Stimulated activated naive CD8-positive, alpha-beta T cell treated with anti-CD3 and anti-CD28 coated beads, Interleukin-15, Interleukin-2, amounts not matched to agents 100 U/mL and 50 U/mL, for 24 hours (primary cell): ENCODE measurements at places on chromosomes 3 and 15.

DNA sequence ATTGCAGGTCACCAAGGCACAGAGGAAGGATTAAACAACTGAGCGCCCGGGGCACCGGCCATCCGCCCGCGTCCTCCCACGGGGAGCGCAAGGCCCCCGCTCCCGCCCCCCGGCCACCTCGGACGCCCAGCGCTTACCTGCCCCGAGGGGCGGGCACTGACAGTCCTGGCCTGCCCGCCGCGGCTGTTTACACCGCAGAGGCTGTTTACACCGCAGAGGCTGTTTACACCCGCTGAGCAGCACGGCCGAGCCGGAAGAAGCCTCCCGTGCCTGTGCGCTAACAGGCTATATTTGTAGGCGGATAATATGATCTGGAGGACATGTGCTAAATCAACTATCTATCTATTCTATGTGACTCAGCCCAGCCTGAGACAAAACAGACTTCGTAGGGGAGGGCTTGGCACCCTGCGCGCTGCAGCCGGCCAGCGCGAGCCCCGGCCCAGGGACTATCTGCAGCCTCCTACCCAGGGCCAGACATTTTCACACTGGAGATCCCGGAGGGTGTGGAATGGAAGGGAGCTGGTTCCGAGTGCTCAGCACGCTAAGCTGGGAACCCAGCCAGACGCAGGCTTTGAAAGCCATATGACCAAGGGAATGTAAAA lies at the start of gene LRRC2:
TSS of gene LRRC2 (minus strand) at position 263 of the 602 bp plus-strand sequence. CDS start 14,711 bp downstream, outside the sequence.
- DNase-seq: peak; percentile 20

GRCh38 chr3:177557548-177557947 lies 360.3 kb upstream of the TBL1XR1 start:
- no peak for DNase-seq

- DNase-seq: no peak
Measured at GRCh38 chr3:103818800-103819199, 1384.0 kb downstream of the ZPLD1 start.

- peak; percentile 25 for DNase-seq
Measured at GRCh38 chr3:4584456-4585249, 91.5 kb downstream of the ITPR1 start.

DNA sequence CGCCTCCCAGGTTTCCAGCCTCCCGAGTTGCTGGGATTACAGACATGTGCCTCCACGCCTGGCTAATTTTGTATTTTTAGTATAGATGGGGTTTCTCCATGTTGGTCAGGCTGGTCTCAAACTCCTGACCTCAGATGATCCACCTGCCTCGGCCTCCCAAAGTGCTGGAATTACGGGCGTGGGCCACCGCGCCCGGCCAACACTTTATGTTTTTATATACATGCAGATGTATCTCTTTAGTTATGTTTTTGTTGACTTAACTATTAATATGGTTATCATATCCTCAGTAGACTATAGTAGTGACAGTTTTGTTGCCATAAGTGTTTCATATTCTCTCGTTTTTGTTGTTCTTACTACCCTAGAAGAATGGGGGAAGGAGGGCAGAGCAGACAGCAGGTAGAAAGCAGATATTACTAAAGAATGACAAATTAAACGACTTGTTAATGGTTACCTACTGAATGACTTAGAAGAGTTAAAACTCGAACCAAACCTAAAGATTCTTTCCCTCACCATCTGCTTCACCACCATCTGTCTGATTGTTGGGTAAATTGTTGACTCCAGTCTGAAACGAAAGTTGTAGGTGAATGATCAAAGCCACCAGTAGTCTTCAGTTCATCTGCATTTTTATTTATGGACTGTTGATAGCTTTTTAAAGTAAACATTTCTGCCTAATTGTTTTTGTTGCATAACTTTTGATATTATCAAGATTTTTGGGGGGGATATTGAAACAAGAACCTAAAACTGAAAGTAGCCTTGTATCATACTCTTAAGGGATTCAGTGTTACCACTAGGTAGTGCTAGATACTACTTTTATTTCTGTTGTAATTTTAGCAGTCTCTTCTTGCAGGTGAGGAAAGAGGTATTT lies 89.3 kb downstream of the RASA2 start:
- no peak for DNase-seq

- DNase-seq: peak; percentile 31
Measured at GRCh38 chr3:149813367-149814281, 609 bp downstream of the RNF13 start.

GRCh38 chr3:61820306-61820992 lies 259.1 kb downstream of the PTPRG start:
- no peak for DNase-seq

GRCh38 chr3:138625707-138626365 lies 17.3 kb downstream of the FAIM start:
- DNase-seq: no peak

GRCh38 chr15:95994418-95994817 lies 336.1 kb upstream of the NR2F2 start:
- no peak for DNase-seq

GRCh38 chr15:42411884-42412283 lies 52.6 kb downstream of the CAPN3 start:
- no peak for DNase-seq

- DNase-seq: no peak
Measured at GRCh38 chr3:16995601-16996000, 110.8 kb downstream of the PLCL2 start.

DNA sequence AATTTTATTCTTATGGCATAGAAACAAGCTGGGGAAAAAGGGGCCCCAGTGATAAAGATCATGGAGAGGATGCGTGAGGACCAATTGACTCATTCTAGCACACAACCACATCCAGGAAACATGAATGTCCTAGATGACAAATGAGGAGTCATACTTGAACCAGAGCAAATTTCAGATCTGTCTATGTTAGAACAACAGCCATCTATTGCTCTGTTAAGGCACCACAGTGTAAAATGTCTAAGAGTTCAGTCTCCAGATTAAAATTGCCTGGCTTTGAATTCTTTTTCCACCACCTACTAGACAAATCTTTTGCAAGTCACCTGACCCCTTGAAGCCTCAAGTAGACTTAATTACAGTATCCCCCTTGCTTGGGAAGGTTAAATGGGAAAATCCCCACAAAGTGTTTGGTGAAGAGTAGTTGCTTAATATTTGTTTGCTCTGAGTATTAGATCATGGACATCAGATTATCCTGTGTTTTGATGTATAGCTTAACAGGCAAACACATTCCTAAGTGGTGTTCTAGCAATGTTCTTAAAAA lies 258.7 kb upstream of the TGFBR2 start:
- DNase-seq: peak; percentile 33

- no peak for DNase-seq
Measured at GRCh38 chr3:50994537-50994936, 319.8 kb downstream of the DOCK3 start.

DNA sequence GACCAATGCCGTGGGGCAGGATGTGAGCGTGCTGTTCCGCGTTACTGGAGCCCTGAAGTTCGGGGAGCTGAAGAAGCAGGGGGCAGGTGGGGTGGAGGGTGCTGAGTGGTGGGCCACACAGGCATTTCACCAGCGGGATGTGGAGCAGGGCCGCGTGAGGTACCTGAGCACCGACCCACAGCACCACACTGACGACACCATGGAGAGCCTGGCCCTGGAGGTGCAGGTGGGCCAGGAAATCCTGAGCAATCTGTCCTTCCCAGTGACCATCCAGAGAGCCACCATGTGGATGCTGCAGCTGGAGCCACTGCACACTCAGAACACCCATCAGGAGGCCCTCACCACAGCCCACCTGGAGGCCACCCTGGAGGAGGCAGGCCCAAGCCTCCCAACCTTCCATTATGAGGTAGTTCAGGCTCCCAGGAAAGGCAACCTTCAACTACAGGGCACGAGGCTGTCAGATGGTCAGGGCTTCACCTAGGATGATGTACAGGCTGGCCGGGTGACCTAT lies 179.6 kb downstream of the TBC1D2B start:
- no peak for DNase-seq

- no peak for DNase-seq
Measured at GRCh38 chr15:44698641-44699040, 12.5 kb downstream of the PATL2 start.

- DNase-seq: no peak
Measured at GRCh38 chr3:22893101-22893500, 310.0 kb upstream of the UBE2E2 start.

GRCh38 chr15:69524814-69525213 lies 72.2 kb downstream of the RPLP1 start:
- no peak for DNase-seq

GRCh38 chr3:139687431-139687830 lies 9.7 kb upstream of the NMNAT3 start:
- no peak for DNase-seq

DNA sequence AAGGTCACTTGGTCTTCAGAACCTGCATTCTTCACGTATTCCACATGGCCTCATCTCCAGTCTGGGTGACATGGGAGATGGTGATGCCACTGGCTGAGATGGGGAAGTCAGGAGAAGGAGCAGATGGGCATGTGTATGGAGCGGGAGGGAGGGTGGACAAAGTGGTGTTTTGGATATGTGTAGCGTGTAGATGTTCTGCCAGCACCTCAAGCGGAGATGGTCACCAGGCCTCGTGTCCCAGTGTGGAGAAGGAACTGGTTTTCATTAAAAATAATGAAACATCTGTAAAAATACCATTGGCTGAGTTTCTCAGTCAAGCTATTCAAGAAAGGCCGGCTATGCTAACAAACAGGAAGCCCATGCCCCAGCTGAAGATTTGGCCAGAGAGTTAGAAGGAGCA lies 26.2 kb downstream of the LARP6 start:
- DNase-seq: no peak

GRCh38 chr15:25981114-25981513 lies 118.0 kb upstream of the ATP10A start:
- no peak for DNase-seq

- no peak for DNase-seq
Measured at GRCh38 chr3:7190095-7190494, 329.2 kb downstream of the GRM7 start.

DNA sequence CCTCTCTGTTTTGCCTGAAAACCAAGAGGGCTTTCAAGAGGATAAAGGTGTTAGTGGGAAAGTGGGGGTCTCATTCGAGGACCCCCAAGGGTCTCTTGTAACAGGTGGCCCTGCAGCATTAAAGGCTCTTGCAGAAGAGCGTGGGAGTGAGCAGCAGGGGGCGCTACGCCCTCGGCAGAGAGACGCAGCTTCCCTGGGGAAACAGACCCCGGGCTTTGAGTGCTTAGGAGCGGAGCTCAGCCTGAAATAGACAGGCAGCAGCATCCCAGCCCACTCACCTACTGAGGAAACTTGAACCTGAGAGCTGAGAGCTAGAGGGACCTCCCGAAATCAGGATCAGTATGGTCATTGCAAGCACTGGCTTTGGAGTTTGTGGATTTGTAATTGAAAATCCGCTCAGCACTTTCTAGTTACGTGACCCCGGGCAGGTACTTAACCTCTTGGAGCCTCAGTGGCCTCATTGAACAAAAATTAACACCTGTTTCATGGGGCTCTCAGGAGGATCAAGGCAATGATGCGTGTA lies 25.7 kb downstream of the RPLP1 start:
- DNase-seq: peak; percentile 69

DNA sequence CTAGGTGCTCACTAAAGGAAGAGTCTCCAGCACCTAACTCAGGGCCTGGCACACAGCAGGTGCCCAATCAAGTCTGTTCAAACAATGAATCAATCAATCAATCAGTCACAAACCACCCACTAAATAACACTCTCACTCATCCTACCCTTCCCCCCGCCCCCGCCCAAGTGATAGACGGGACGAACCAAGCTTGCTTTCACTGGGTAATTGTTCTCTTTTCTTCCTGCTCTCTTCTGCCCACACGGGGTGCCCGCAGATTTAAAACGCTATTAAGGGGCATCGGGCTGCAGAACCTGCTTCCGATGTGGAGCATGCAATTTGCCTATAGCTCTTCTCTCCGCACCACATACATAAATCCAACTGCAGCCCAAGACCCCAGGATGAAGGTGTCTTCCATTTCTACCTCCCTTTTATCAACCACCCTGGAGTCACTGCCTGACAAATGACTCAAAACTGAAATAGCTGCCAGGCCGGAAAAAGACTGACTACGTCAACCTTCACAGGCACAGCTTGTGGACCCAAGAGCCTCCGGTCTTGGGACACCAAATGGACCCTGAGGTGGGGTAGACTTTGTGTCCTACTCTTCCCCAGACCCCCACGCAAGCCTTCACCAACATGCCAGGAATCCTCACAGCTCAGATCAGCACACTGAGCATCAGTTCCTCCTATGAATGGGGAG lies 1.7 kb downstream of the KLHL25 start:
- no peak for DNase-seq
